ENCODE measurements at places on chromosomes 2 and 18.

DNA sequence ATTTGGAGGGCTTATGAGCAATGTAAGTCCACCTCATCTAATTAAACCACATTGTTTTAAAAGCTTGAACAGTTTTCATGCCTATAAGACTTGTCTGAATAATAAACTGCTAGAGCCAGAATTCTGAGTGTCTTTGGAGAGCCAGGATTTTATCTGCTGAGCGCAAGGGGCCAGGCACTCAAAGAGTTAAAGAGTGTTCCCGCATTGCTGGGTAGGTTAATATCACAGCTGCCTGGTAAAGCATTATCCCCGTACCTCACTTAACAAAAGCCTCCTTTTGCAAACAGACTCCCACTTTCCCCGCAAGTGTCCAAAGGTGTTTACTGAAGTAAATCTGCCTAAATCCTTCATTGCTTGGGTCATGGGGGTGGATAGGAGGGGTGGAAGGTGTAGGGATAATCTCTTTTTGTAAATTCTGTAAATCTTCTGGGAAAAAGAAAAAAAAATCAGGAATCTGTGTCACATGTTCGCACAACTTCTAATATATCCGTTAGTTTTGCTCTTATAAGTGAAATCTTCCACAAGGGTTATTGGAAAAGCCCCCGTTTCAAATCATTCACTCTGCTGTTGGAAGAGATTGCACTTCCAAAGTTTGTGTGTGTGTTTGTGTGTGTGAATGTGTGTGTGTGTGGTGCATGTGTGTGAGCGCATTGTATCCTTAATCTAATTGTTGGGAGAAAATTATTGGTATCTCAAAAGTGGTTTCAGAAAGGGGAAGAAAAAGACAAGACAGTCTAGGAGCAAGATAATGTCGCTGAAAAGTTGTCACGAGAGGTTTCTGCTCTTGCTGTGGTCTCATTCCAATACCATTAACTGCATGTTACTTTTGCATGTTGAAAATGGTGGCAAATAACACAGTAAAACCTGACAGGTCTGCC lies 10.7 kb downstream of the ZEB2 start:
- DNase-seq: no peak

DNA sequence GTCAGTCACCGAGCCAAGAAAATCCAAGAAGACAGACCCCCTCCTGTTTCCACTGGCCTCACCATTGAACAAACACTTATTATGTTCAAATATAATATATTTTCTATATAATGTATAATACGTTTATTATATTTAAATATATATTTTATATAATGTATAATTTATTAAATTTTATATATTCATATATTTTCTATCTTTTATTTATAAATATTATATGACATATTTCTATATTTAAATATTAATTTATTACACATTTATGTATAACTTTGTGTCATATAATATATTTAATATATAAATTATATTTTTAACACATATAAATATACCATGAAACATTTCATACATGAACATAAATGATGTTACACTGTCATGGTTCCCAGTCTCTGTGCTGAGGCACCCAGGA lies 60.9 kb upstream of the RMDN2 start:
- no peak for DNase-seq

DNA sequence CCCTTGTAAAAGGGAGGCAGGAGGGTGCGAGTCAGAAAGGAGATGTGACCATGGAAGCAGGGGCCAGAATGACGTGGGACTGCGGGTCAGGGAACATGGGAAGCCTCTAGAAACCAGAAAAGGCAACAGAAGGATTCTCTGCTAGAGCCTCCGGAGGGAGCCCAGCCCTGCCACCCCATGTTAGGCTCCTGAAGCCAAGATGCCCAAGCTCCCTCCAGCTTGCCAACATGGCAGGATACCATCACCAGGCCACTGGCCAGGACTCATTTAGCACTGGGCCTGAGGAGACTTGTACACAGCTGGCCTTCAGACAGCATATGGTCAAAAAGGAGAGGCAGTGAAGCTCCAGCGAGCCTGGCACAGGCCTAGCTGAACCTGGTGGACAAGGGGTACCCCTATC lies 5.6 kb downstream of the TMEM247 start:
- no peak for DNase-seq

- DNase-seq: no peak
Observed at GRCh38 chr2:227337442-227337841, 12.4 kb downstream of the MFF start.

- DNase-seq: no peak
Observed at GRCh38 chr2:240858871-240859270, 9.8 kb upstream of the AGXT start.

DNA sequence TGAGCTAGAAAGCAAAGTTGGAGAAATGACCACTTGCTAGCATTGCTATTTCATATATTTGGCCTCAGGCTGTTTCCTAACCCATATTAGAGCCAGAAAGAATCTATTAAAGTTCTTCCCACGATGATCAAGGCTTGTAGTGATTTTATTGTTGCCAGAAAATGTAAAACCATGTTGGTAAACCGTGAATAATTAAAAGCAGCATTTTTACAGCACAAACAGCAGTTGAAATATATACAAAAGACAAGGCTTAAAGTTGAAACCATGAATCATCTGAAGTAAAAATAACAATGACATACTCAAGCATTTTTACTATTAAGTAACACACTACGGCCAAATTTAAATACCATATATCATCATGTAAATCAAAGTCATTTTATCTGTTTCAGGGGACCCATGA lies 27.7 kb upstream of the DSC3 start:
- no peak for DNase-seq

- peak; percentile 61 for DNase-seq
Observed at GRCh38 chr2:165401285-165401852, 68.1 kb upstream of the CSRNP3 start.

- DNase-seq: no peak
Observed at GRCh38 chr18:8757396-8757997, 52.1 kb downstream of the MTCL1 start.

- no peak for DNase-seq
Observed at GRCh38 chr2:45406621-45407020, 204.4 kb downstream of the SRBD1 start.

- no peak for DNase-seq
Observed at GRCh38 chr2:21643180-21643579, 519.4 kb downstream of the TDRD15 start.
